ENCODE measurements at places on chromosomes 3 and 15. TPM values are rescaled to one million over a fixed set of nuclear protein-coding genes. Genes with fewer than 3 reads are reported as not detected.

GREM1 gene
- polyA plus RNA-seq, result 852 TPM

ZNF609 gene
- polyA plus RNA-seq, result 12.6 TPM

NPAP1 gene
- not detected for polyA plus RNA-seq

PLOD2 gene
- polyA plus RNA-seq, result 84.0 TPM

DNA sequence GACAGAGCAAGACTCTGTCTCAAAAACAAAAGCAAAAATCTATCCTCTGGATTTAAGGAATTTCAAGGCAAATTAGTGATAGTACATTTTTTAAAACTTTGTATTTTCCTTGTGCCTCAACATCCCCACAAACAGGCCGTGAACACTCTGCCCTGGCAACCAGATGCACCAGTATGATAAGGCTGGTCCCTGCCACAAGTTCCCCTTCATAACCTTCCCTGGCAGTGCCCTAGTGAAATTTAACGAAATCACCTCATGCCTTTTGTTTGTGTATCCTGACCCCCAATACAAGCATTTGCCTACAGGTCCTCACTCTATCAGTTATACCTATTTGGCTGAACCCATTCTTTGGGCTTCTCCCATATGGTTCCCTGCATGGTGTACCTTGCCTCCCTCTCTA, 107.4 kb upstream of the FLNB start:
- DNase-seq, result no peak

DNA sequence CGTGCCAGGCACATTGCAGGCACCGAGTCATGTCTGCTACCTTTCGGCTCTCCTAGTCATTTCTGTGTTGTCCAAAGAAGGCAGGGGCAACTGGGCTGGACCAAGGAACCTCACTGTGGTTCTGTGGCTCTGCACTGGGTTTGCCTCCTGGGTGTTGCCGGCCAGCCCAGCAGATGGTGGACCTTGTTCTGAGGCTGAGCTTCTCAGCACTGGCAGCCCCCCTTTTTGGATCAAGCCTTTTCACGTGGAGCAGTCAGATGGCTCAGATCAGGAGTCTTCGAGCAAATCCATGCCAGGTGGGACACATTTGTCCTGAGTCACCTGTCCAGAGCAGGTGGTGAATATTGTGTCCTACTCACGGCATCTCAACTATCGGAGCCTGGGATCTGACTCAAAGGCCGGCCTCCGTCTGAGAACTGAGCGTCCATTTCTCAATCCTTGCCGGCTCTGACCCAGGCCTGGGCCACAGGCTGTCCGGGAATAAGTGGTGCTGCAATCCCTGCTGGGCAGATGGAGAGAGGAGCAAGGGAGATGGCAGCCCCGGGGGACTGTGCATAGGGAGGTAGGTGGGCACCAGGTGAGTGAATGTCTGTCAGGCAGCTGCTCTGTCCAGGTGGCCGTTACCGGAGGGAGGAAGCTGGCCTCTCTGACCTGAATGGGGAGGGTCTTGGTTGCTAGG, at the start of gene IL16:
Gene IL16 (plus strand): TSS at position 304 of the 679 bp plus-strand sequence. CDS start 28,521 bp downstream, outside the sequence.
- DNase-seq, result no peak

- DNase-seq, result no peak
Observed at GRCh38 chr3:134377896-134378295, 3.6 kb upstream of the AMOTL2 start.

GRCh38 chr3:114128826-114129225, 50.0 kb downstream of the DRD3 start:
- DNase-seq, result no peak

- no peak for DNase-seq
Observed at GRCh38 chr3:121496786-121497185, 49.0 kb downstream of the POLQ start.

GRCh38 chr3:25587094-25587493, 77.6 kb downstream of the TOP2B start:
- no peak for DNase-seq

GRCh38 chr3:197028728-197029510, 698 bp downstream of the MELTF start:
- no peak for DNase-seq

- peak; percentile 93 for DNase-seq
Observed at GRCh38 chr15:63503739-63504246, 600 bp upstream of the USP3 start.

- DNase-seq, result no peak
Observed at GRCh38 chr15:68654786-68655560, 76.2 kb downstream of the CORO2B start.

- DNase-seq, result no peak
Observed at GRCh38 chr3:152586974-152587373, 248.0 kb upstream of the P2RY1 start.

DNA sequence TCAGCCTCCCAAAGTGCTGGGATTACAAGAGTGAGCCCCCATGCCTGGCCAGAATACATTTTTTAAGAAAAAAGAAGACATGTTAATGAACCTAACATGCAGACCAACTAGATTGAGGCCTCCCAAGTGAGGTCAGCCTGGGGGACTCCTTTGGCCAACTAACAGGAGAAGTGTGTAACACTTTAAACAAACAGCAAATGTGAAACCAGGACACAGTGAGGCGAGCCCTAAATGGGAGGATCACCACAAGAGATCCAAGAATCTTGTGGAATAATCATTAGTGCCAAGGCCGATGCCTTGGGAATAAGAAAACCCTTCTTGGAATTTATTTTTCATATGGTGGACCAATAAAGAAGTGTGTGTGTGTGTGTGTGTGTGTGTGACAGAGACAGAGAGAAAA, 73.9 kb downstream of the ATP10A start:
- peak; percentile 20 for DNase-seq

DNA sequence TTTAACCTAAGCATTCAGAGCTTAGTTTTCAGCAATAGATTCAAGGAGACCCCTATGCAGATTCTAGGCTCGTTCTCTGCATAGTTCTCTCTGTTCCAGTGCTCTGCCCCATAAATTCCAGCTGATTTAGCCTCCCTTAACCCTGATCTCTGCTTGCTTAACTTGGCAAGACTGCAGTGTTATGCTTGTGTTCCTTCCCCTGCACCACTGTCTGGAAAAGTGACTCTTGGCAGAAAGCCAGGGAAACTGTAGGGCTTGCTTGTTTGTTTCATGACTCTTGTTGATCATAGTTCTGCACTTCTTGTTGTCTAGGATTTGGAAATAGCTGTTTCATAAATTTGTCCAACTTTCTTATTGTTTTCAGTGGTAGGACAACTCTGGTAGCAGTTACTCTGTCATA, 40.1 kb downstream of the ANAPC13 start:
- DNase-seq, result no peak

DNA sequence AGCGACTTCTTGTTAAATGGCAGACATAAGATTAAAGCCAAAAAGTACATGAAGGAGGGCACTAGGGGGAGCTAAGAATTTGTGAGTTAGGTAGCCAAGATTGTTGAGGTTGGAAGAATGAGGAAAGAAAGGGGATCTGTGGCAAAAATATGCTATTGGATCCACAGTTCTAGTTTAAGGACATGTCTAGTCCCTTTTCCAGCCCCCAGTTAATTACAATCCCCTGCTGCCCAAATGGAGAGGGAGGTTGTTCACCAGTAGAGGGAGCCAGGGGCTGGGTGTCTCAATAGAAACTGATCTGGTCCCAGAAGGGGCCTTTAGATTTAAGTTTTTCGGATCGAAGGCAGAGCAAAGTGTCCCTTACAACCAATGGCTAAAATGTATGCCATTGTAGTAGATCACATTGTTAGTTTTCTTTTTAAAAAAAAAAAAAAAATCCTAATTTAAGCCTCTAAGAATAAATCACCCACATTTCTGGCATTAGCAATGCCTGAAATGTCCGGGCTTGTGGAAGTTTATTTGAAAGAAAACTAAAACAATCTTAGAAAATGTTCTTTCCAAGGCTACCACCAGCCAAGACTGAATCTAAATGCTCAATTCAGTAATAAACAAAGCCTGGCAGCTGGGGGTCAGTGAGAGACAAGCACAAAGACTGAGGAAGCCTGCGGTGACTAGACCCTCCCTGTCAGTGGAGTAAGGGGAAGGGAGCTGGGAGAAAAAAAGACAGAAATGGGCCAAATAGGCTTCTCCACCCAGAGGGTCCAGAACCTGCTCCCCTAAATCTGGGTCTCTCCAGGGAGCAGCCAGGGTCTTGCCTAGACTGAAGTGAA, 7.1 kb downstream of the COL8A1 start:
- peak; percentile 81 for DNase-seq

GRCh38 chr3:194671511-194671899, 486 bp downstream of the LSG1 start:
- peak; percentile 52 for DNase-seq

- no peak for DNase-seq
Observed at GRCh38 chr3:16286161-16286560, 21.1 kb downstream of the OXNAD1 start.
